ENCODE measurements at places on chromosomes 12 and 14. TPM values are rescaled to one million over a fixed set of nuclear protein-coding genes. Genes with fewer than 3 reads are reported as not detected.

Gene TMPRSS12
- total RNA-seq, result not detected

Gene CPM
- 61.5 TPM for total RNA-seq

Gene PLEK2
- total RNA-seq, result 0.57 TPM

Gene CPNE6
- not detected for total RNA-seq

Gene NR1H4
- not detected for total RNA-seq

Gene ADAMTS20
- not detected for total RNA-seq

Gene CD69
- 90.5 TPM for total RNA-seq

Gene AJUBA
- 1.8 TPM for total RNA-seq

DNA sequence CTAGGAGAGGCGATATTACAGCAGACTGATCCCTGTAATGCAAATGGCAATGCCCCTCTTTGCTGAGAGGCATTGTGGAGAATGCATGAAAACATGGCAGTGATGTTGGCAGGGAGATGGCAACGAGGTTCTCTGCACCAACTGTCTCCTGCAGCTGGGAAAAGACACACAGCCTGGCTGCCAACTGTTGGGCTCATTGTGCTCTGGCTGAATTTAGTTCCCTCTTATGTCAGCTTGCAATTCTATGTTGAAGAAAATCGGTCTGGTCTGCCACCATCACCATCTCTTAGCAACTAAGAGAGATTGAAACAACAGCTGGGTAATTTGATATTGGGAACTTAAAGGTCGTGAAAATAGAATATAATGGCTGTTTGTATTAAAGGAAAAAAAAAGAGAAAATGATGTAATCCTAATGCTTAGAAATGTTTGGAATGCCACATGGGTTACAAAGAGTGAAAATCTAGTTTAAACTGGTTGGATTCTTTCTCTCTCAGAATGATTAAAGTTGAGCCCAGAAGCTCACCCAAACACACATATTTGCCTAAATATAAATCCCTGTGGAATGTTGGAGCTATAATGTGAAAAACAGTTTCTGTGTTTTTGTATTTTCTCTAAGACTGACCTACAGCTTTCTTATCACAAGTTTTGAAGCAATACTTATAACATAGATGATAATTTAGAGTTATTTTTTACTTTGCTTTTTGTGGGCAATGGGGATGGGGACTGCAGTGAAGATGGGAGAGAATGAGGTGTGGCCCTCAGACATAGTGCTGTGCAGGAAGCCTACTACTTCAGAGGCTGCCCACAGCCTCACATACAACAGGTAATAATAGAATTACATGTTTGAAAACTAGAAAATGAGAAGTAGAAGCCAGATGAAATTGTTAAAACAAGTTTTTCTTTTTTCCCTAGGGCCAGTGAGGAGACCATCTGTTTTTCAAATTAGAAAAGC lies 143.7 kb downstream of the AKAP6 start:
- H3K4me1 ChIP-seq, result no peaks in the 10 kb centered on the region
- no peak overlapping the region for H3K4me3 ChIP-seq
- H3K27me3 ChIP-seq, result peaks cover 6% of the 10 kb centered on the region
- no peaks in the 10 kb centered on the region for H3K36me3 ChIP-seq
- DNase-seq, result no peak
- H3K27ac ChIP-seq, result no peak overlapping the region

DNA sequence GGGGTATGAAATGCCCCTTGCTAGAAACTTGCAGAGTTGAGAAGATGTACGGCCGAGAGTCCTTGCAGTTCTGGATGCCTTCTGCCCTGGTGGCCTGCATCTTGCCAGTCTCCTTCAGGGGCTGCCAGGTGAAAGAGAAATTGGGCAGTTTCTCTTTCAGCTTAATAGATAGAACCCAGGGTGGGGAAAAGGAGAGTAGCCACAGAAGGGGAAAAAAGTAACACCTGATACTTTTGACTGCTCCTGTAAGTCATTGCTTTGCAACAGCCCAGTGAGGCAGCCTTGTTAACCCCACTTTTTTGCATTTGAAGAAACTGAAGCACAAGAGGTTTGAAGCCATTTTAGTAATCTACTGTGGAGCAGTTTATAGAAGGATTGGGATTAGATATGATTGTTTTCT lies 27.6 kb downstream of the TDP1 start:
- no peaks in the 10 kb centered on the region for H3K27me3 ChIP-seq
- peaks cover 51% of the 10 kb centered on the region for H3K36me3 ChIP-seq
- H3K4me1 ChIP-seq, result no peaks in the 10 kb centered on the region
- DNase-seq, result no peak
- no peak overlapping the region for H3K4me3 ChIP-seq
- no peak overlapping the region for H3K27ac ChIP-seq

GRCh38 chr12:12701457-12701856 lies 5.5 kb upstream of the GPR19 start:
- no peak overlapping the region for H3K4me3 ChIP-seq
- peaks cover 45% of the 10 kb centered on the region for H3K4me1 ChIP-seq
- no peak for DNase-seq
- H3K36me3 ChIP-seq, result peaks cover 3% of the 10 kb centered on the region
- no peak overlapping the region for H3K27ac ChIP-seq

DNA sequence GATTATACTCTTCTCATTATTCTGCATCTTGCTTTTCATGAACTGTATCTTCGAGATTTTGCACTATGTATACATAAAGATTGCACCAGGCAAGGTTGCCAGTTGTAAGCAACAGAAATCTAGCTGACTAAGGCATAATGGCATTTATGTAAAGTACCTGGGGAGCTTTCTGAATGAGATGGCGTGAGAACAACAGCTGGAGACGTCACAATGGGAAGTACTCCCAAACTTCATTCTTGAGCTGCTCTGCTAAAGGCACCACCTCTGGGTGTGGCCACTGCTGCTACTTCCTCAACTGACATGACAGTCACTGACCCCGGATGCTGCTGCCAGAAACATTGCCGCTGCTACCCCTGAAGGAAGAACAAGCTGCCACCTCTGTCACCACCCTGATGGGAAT lies 220.7 kb downstream of the NOVA1 start:
- no peaks in the 10 kb centered on the region for H3K36me3 ChIP-seq
- no peak overlapping the region for H3K4me3 ChIP-seq
- no peaks in the 10 kb centered on the region for H3K4me1 ChIP-seq
- H3K27me3 ChIP-seq, result no peaks in the 10 kb centered on the region

GRCh38 chr12:85394809-85395208 lies 114.8 kb downstream of the ALX1 start:
- no peak overlapping the region for H3K27ac ChIP-seq
- no peaks in the 10 kb centered on the region for H3K36me3 ChIP-seq
- no peaks in the 10 kb centered on the region for H3K4me1 ChIP-seq
- no peak for DNase-seq
- no peaks in the 10 kb centered on the region for H3K27me3 ChIP-seq
- H3K4me3 ChIP-seq, result no peak overlapping the region

GRCh38 chr14:103149351-103150237 lies 26.3 kb downstream of the TNFAIP2 start:
- peaks cover 4% of the 10 kb centered on the region for H3K27me3 ChIP-seq
- H3K36me3 ChIP-seq, result no peaks in the 10 kb centered on the region
- no peak for DNase-seq
- H3K4me1 ChIP-seq, result no peaks in the 10 kb centered on the region
- H3K4me3 ChIP-seq, result no peak overlapping the region

- DNase-seq, result no peak
- no peak overlapping the region for H3K27ac ChIP-seq
- H3K36me3 ChIP-seq, result peaks cover 5% of the 10 kb centered on the region
Measured at GRCh38 chr14:96905825-96906224, 108.6 kb downstream of the VRK1 start.

GRCh38 chr12:10771132-10771733 lies 31.2 kb downstream of the TAS2R7 start:
- H3K36me3 ChIP-seq, result no peaks in the 10 kb centered on the region
- no peak for DNase-seq
- H3K4me1 ChIP-seq, result no peaks in the 10 kb centered on the region
- H3K27ac ChIP-seq, result no peak overlapping the region

DNA sequence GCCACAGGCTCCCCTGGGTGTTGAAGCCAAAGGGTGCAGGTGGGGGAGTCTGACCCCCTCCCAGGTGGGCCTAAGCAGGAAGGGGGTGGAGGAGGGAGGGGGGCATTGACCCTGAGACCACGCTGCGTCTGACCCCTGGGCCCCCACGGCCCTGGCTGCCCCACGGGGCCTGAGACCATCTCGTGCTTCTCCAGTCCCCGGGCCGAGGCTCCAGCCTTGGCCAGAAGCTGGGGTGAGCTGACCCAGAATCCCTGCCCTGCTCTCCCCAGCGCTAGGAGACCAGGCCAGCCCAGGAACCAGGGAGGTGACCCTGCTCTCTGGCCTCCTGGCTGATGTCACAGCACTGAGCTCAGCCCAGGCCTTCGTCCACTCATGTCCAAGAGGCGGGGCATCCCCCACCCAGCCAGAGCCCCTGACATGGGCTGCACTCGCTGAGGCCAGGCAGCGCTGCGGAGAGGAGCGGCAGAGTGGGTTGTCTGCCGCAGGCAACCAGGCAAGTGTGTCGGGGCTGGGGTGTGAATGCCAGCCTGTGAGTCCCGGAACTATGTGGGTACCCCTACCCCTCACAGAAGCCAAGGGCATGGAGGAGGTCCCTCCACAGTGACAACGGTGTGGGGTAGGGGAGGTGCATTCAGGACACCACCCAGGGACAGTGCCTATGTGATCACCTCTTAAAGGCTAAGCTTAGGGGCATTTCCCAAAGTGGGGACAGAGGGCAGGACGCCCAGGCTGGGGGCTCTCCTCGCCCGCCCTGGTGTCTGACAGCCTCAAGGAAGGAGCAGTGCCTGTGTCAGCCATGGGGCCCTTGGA lies 6.3 kb downstream of the TRMT61A start:
- H3K36me3 ChIP-seq, result peaks cover 2% of the 10 kb centered on the region
- no peaks in the 10 kb centered on the region for H3K27me3 ChIP-seq
- peaks cover 5% of the 10 kb centered on the region for H3K4me1 ChIP-seq
- DNase-seq, result no peak
- H3K27ac ChIP-seq, result no peak overlapping the region
- no peak overlapping the region for H3K4me3 ChIP-seq

GRCh38 chr12:78290606-78291345 lies 460.1 kb downstream of the NAV3 start:
- H3K36me3 ChIP-seq, result no peaks in the 10 kb centered on the region
- no peak overlapping the region for H3K27ac ChIP-seq
- peaks cover 5% of the 10 kb centered on the region for H3K4me1 ChIP-seq
- H3K27me3 ChIP-seq, result no peaks in the 10 kb centered on the region
- no peak for DNase-seq
- H3K4me3 ChIP-seq, result no peak overlapping the region
